Activated T-helper 1 cell treated with Interleukin-2 at 50 U/mL for 16 hours (primary cell): ENCODE measurements at places on chromosomes 1 and 21.
A peak's percentile ranks its signal among the peaks of the same experiment; 100 is the strongest.

- no peak for DNase-seq
Measured at GRCh38 chr1:231807541-231807940, 181.0 kb downstream of the DISC1 start.

GRCh38 chr1:109527846-109528695 is 11.6 kb upstream of the GPR61 start:
- no peak for DNase-seq

GRCh38 chr1:9654051-9654833 is 2.7 kb downstream of the PIK3CD start:
- no peak for DNase-seq

DNA sequence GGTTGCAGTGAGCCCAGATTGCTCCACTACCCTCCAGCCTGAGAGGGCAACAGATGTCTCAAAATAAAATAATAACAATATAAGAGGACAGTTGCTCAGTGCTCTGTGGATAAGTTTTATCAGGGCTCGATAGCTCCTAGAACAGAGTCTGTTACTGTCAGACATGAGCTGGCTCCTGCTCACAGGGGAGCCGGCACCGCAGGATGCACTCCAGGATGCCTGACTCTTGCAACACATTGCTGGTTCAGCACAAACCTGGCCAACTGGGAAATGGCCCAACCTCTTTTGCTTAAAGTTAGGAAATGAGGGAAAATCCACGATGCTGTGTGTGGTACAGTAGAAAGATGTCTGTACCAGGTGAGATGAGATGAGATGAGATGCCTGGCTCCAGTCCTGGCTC is 5.8 kb upstream of the CTSE start:
- DNase-seq = no peak

GRCh38 chr1:6783221-6783620 is 2.0 kb upstream of the CAMTA1 start:
- no peak for DNase-seq

DNA sequence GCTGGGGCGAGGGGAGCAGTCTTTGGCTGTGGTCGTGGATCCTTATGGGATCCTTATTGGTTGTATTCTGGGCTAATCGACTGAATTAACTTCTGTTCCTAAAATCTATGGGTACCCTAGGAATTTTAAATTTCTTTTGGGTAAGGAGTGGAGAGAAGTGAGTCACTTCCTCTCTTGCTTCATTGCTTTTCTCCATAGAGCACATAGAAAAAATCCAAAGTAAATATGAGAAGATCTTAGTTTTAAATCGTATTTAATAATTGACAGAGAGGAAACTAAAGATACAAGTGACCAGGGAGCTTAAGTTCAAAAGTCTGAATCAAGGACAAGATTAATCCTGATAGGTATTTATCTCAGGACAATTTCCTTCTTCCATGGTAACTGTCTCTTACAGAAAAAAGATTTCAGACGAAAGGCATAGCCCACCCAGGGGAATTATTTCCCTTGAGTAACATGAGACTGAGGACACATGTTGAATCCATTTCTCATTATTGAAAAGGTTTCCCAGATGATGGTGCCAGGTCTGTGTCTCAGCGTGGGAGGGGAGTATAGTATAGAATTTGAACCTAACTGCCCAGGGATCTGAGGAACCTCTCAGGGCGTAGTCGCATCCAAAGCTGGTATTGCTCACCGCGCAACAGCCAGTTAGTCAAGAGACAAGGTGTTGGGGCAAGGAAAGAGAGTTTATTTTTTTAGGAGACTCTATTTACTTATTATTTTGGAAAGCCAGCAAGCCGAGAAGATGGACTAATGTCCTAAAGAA is 28.7 kb upstream of the FASLG start:
- no peak for DNase-seq

GRCh38 chr1:59638231-59638711 is 176.5 kb upstream of the HOOK1 start:
- DNase-seq = no peak

GRCh38 chr1:147651466-147651865 is 18.9 kb downstream of the ACP6 start:
- no peak for DNase-seq

- DNase-seq = no peak
Measured at GRCh38 chr1:172478485-172478884, 34.6 kb upstream of the PIGC start.

DNA sequence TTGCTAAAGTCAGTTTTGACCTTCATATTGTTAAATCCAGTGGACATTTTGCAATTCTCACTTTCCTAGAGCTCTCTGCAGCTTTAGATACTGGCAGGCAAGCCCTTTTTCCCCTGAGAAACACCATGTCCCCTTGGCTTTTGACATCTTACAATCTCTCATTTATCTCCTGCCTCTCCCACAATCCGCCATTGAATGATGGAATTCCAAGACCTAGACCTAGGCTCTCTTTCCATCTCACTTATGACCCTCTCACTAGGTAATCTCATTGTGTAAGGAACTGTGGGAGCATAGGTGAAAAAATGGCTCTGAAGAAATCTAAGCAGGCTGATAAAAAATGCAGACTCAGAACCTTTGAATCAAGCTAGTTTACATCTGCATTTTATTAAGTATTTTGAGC is 2.0 kb downstream of the KYAT3 start:
- DNase-seq = no peak

GRCh38 chr1:53633073-53633704 is 105.8 kb downstream of the GLIS1 start:
- DNase-seq = no peak

GRCh38 chr1:224730965-224731364 is 114.8 kb downstream of the CNIH3 start:
- DNase-seq = no peak

DNA sequence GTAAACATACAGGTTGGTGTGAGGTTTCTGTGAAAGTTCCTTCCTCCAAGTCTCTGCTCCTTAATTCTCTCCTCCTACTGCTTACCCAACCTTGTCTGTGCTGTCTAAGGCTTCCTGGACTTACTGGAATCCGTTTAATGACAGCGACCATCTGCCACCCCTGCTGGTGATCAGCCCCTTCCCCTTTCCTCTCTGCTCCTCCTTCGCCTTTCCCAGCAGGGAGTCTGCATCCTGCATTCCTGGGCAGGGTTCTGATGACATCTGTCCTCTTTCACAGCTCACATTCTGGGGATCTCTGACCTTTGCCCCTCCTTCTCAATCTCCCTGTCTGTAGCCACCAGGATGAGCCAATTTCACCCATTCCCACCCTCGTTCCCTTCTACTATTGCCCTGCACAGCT is 66.5 kb downstream of the KIRREL1 start:
- no peak for DNase-seq

GRCh38 chr1:154971341-154971998 is 923 bp upstream of the SHC1 start:
- DNase-seq = no peak

DNA sequence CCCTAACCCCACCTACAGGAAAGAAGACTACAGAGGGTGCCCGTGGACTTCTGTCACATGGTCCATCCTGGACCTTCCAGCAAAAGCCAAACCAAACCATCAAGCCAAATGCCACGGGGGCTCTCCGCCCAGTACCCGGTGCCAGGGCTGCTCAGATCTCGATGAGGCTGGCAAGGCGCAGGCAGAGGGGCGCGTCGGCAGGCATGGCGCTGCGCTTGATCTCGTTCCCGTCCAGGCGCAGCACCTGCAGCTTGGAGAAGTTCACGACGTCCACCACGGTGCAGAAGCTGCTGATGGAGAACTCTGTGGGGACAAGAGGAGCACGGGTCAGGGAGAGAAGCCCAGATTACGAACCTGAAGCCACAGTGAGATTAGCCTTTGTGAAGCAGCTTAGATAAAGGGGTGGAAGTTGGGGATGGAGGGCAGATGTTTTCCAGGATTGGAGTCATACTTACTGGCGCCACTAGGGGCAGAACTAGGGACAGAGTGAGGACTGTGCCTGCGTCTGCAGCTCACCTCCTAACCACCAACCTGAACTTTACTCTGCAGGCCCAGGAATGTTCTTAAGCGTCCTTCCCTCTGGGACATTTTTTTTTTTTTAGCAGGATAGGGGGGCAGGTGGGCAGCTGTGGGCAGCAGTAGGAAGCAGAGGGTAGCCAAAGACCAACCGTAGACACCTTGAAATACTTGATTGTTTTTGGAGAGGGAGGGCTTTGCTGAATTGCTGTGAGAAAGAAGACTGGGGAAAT is 8.6 kb downstream of the FMOD start:
- no peak for DNase-seq

GRCh38 chr1:247352175-247352574 is 20.5 kb upstream of the ZNF496 start:
- DNase-seq = no peak

GRCh38 chr1:108661030-108661609 is at the start of gene HENMT1:
Gene HENMT1 (minus strand): TSS chr1:108661093. CDS start chr1:108659884, 1,209 bp downstream.
- peak; percentile 68 for DNase-seq

- no peak for DNase-seq
Measured at GRCh38 chr1:117682372-117682771, 76.5 kb downstream of the TENT5C start.

- no peak for DNase-seq
Measured at GRCh38 chr1:163171826-163172225, 30.9 kb downstream of the RGS5 start.

DNA sequence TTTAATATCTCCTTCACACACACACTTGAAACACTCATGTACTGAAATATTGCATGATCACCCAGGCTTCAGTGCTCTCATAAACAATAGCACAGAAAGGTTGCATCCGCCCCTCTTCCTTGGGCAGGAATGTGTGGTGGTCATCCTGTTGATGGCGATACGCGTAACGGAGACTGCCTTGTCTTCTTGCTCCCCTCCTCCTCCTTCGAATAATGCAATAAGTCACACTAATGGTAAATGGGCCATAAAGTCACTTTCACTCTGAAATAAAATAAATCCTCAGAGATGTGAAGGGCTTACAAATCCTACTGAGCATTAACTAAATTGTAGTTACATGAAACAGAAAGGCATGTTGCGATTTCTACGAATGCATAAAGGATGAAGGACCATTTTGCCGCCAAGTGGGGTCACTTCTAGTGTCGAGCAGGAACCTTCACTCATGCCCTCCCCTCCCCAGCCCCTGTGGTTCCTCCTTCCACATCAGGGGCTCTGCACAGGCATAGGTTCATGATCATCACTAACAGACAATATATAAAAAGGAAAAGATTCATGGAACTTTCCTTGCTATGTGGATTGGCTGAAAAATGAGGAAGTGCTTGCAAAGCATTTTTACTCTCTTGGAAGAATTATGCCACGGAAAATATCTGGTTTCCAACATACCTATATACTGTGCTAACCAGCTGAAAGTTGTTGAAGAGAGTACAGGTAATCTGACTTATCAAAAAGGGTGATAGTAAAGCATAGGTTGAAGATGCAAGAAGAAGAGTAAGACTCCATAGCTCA is 1.2 kb upstream of the PGBD5 start:
- DNase-seq = no peak

GRCh38 chr1:195965475-195965874 is 642.8 kb downstream of the KCNT2 start:
- DNase-seq = no peak

DNA sequence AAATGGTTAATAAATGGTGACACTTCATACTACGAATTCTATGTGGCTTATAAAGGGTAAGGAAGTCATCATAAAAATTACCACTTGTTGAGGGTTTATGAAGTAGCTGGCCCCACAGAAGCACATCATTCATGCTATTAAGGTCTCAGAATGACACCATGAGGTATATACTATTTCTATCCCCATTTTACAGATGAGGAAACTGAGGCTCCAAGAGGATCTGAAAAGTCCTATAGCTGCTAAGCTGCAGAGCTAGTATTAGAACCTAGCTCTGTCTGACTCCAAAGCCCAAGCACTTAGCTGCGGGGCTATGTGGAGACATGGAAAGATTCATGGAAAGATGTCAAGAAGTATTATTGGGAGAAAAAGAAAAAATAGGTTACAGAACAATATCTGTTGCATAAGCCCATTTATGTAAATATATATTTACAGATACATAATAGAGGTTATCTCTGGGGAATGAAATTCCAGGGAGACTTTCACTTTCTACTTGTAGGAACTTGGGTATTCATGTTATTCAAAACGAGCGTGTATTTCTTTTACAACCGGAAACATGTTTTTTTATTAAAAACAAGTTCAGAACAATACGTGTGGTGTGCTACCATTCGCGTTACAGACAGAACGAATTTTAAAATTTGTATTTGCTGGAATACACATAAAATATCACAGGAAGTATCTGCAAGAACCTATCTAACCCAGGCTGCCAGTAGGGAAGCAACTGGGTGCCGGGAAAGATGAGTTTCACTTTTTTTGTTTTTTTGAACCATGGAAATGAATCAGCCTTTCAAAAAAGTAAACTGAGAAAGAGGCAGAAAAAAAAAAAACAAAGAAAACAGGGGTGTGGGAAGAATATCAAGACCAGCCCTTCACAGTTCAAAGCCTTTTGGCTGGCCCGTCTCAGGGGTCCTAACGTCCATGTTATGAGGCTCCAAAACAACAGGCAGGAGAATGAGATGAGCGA is 13.4 kb downstream of the SPOCD1 start:
- no peak for DNase-seq

DNA sequence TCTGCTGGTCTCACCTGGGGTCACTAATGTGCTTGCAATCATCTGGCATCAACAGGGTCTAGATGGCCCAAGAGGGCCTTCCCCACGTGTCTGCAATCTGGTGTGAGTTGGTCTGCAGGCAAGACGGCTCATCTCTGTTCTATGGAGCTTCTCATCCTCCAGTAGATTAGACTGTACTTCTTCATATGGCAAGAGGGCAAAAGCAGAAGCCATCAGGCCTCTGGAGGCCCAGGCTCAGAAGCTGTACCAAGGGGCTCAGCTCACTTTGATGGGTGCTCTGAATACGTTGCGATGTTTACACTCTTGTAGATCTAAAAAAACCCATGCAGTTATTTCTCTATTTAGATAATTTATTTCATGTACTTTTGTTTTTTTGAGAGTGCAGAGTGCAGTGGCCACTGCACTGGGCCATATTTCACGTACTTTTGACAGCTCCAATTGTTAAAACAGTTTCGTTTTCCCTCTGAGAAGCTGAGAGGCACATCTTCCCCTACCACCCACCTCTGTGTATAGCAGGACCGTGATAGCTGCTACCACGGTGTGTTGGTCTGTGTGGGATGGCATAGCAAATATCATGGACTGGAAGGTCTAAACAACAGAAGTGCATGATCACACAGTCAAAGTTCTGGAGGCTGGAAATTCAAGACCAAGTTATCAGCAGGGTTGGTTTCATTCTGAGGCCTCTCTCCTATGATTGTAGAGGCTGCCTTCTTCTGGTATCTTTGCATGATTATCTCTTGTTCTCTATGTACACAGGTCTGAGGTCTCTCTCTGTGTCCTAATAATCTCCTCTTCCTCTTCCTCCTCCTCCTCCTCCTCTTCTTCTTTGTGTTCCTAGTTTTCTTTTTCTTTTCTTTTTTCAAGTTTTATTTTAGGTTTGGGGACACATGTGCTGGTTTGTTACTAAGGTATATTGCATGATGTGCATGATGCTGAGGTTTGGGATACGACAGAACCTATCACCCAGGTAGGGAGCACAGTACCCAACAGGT is 17.0 kb downstream of the CITED4 start:
- DNase-seq = no peak

- no peak for DNase-seq
Measured at GRCh38 chr1:192703283-192704206, 67.6 kb downstream of the RGS13 start.

- DNase-seq = peak; percentile 79
Measured at GRCh38 chr1:27668808-27669723, 2.9 kb downstream of the IFI6 start.
